NCI-H446 (cell line): ENCODE measurements at places on chromosomes 4 and X.

DNA sequence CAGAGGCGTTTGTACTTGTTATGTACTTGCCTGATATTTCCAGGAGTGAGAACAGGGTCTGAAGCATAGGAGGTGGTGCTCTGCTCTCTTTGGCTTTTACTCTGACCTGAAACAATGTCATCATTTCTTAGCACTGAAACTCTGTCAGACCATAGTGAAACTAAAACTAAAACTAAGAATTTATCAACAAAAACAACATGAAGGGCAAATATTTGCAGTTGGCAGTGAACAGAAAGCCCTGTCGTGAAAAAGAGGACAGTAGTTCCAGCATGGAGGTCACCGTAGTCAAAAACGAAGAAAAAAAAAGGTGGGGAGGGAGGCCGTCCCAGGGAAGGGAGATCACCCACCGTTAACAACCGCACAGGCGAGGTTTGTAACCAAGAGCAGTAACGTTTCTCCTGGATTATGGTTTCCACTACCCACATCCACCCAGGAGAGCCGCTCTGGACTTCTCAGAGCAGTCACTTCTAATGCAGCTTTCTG, 97.5 kb downstream of the ANK2 start:
- DNase-seq = no peak

DNA sequence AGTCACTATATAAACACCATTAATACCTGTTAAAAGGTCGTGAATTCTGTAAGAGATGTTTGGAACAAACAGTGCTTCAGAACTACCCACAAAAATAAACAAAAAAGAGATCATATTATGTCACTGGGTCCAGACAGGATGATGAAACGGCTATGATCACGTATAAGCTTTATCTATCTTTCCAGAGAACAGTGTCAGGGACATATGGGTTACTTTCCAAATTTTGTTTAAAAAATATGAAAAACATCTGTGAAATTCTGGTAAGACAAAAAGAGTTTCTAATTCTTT, 90.0 kb downstream of the SORBS2 start:
- no peak for DNase-seq

- DNase-seq = no peak
These were observed 37.3 kb upstream of the BBS12 start for GRCh38 chr4:122695226-122695625.

DNA sequence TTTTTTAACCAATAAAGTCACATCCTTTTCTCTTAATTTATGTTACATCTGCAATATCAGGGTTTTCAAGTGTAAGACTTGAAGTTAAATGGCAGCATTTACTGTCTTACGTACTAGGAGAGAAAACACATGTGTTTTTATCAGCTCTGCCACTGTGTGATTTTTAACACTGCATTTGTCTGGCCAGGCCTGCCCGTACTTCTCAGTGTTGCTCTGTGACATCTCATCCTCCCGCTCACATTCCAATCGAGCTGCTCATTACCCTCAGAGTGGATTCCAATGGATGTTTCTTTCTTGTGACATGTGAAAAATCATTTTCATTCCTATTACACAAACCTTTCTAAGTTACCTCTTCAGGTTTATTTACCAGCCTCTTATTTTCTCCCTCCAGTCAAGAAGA, 420.3 kb downstream of the FAT4 start:
- no peak for DNase-seq

GRCh38 chrX:97446298-97446882, 562.7 kb downstream of the RPA4 start:
- no peak for DNase-seq

DNA sequence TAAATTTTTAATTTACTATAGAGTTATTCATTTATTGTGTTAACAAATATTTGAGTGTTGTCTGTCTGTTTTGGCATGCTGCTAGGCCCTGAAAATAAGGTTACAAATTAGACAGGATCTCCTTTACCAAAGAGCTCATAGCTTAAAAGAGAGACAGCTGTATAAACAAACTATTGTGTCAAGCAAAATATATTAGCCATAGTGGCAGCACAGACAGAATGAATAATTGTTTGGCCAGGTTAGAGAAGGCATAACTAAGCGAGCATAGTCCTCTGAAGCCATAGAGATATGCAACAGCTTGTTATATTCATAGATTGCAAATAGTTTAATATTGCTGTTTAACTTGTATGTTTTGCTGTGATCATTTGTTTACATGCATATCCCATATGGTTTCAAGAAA, 66.7 kb upstream of the NDUFC1 start:
- DNase-seq = no peak

DNA sequence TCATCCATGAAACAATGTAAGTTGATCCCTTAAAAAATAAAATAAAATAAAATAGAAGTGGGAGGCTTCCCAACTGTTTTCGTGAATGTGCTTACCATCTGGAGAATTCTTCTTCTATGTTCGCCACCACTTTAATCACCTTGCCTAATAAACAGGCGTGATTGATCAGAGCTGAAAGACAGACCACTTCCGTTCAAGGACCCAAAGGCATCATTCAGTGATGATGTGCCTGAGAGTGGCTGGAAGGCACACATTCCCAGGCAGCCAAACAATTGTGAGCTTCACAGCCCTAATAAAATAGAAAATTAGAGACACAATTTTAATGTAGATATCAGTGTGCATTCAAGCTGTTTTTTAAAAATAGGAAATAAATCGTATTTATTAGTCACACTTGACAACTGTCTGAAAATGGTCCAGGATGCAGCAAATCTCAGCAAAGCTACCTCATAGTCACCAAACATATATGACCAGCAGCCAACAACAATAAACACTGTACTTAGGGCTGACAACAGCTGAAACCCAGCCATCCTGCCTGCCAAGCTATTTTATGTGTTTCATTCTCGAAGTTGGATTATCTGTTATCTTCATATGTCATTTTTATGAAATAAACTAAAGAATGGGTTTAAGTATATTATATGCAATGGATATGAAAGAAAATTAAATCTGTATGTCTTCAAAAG, 163.2 kb upstream of the FAM9B start:
- DNase-seq = no peak

GRCh38 chr4:155207534-155208257, 740 bp upstream of the NPY2R start:
- DNase-seq = no peak

DNA sequence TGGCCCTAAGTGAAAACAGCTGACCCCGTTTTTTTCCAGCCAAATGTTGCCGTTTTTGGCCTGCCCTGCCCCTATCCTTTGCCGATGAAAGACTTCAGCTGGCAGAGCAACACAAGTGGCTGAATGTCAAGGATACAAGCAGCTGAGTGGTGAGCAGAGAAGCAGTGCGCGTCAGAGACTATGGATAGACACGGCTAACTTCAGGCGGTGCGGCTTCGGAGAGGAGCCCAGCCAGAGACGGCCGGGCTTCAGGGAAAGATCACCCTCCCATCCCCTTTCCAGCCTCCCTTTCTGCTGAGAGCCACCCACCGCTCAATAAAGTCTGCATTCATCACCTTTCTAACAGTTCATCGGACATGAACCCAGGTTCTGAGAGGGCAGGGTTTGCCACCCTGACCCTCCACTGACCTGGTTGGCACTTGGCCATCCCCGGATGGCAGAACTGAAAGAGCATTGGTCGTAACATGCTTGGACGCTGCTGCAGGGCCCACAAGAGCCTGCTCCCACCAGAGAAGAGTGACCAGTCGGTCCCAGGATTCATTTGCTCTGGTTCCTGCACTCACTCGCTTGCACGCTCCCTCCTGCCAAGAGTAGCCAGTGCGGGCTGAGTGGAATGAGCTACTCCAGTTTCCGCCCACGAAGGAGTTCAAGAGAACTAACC, 125.8 kb downstream of the PPEF1 start:
- DNase-seq = peak; percentile 9

DNA sequence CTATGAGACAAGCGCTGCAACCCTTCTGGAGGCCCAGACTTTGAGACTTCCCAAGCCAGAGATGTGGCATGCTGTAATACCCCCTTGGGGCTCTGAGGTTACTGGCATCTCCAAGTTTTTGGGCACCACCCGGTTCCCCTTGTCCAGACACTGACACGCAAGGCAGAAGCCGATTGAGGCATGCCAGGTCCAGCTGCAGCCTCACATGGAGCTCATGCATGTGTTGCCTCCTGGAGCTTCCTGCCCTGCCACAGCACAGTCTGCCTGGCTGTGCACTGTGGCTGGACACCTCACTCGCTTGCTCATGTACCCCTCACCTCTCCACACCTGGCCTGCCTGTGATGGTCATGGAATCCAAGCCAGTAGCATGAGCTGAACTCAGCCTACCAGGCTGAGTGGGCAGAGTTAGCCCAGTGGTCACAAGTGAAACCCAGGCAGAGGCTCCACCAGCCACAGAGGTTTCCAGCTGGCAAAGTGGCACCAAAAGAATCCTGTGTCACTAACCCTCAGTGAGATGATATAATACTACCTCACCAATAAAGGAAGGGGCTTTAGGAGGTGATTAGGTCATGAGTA, 789.2 kb upstream of the INTU start:
- no peak for DNase-seq

DNA sequence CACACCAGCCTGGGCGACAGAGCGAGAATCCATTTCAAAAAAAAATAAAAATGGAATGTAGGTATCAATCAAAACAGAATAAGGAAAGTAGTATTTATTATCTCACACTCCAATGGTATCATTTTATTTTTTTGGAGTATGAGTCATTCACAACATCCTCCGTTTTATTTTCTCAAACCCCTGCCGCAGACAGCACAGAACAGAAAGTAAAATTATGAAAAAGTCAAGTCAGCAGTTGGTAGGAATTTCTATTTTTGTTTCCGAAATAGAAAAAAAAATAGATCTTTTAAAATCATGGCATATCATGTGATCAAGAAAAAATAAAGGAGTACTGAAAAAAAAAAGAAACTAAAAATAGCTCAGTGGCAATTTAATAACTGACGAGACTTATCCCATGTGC, 490.7 kb upstream of the TENM3 start:
- no peak for DNase-seq

DNA sequence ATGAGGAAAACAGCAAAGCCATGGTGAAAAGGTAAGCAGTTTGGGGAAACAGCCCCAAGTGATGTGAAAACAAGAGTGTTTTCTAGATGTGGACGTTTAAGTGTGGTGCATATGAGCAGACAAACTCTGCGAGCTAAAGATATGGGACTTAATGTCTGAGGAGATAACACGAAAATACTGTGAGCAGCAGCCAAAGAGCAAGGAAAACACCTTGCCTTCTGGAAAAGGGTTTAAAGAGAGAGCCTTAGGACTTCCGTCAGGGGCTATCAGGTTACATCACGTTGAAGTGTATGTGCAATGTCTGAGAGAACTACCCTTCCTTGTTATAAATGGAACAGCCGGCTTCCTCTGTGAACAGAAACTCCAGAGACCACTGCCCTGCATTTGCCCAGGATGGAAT, 54.2 kb downstream of the LEF1 start:
- no peak for DNase-seq

DNA sequence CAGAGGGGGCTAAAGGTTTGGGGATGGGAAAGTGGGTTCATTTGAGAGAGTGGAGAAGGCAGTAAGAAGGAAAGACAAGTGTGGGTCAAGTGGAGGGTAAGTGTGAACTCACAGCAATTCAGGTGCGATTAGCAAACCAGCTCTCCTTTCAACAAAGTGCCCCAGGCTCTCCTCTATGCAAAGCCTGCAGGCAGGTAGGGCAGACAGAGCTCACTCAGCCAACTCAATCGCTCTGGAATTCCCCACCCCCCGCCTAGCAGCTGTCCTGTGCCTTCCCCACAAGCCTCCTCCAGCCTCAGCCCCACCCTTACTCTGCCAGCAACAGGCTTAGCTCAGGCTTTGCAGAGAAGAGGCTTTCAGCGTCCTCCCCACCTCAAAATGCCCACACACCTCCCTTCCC, 14.8 kb upstream of the MAMLD1 start:
- no peak for DNase-seq

GRCh38 chr4:159108124-159108523, 5.2 kb downstream of the RAPGEF2 start:
- DNase-seq = no peak

DNA sequence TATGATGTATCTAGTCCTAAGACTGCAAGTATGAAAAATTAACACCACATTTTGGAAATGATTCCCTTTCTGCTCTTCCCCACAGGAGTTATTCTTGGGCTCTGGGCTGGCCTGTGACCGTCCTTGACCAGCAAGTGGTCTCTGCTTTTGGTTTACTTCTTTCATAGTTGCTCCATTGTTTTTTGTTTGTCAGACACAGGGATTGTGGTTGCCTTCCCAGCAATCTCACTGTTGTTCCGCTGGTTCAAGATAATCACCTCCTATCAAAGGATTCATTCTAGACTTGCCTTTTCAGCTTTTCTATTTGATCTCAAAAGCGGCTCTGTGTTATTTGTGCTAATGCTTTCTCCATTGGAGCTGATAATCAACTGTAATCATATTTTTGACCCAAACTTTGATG, 218.8 kb downstream of the MGST2 start:
- no peak for DNase-seq

DNA sequence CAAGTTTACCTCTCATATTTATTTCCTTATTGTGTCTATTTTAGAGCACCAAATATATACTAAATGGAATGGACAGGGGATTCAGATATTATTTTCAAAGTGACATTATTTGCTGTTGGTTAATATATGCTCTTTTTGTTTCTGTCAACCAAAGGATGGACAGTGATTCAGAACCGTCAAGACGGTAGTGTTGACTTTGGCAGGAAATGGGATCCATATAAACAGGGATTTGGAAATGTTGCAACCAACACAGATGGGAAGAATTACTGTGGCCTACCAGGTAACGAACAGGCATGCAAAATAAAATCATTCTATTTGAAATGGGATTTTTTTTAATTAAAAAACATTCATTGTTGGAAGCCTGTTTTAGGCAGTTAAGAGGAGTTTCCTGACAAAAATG, 6.2 kb downstream of the FGB start:
- DNase-seq = no peak

GRCh38 chr4:176875446-176875930, 82.8 kb upstream of the VEGFC start:
- DNase-seq = no peak

- DNase-seq = no peak
These were observed 26.5 kb upstream of the MANBA start for GRCh38 chr4:102787096-102787881.

DNA sequence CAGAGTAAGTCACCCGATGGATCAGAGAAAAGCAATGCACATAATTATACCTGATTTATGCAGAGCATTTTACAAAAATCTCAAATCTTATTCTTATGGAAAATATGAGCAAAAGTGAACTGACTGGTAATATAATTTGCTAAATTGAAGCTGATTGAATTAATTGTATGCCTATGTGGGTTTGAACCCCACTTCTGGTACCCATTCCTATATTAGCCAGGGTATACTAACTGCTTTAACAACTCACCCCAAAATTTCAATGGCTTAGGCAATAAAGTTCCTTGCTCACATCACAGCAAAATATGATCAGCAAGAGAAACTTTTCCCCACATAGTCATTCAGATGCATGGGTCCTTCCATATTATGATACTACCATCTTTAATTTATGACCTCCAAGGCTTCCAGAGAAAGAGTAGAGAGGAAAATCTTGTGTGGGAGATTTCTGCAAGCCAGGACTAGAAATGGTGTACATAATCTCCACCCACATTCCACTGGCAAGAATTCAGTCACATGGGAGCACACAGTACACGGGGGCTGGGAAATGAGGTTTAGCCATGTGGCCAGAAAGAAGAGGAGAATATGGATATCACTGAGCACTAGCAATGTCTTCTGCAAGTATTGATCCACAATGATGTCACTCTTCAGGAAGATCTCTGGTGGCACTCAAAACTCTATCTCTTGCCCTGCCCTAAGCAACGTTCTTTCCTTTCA, 640.7 kb downstream of the BCOR start:
- no peak for DNase-seq

GRCh38 chr4:106312377-106312776, 3.6 kb downstream of the TBCK start:
- no peak for DNase-seq

- no peak for DNase-seq
These were observed 9.2 kb upstream of the SORCS2 start for GRCh38 chr4:7183161-7183560.

- DNase-seq = no peak
These were observed 71.2 kb downstream of the SLC10A7 start for GRCh38 chr4:146450524-146450923.
